ENCODE measurements at places on chromosomes 12 and 14.

GRCh38 chr12:40691913-40692764 is at the start of gene CNTN1:
Gene CNTN1 (plus strand): TSS chr12:40692439.
- DNase-seq, result peak; percentile 87

- no peak for DNase-seq
Observed at GRCh38 chr14:63988579-63988978, 135.8 kb downstream of the SYNE2 start.

DNA sequence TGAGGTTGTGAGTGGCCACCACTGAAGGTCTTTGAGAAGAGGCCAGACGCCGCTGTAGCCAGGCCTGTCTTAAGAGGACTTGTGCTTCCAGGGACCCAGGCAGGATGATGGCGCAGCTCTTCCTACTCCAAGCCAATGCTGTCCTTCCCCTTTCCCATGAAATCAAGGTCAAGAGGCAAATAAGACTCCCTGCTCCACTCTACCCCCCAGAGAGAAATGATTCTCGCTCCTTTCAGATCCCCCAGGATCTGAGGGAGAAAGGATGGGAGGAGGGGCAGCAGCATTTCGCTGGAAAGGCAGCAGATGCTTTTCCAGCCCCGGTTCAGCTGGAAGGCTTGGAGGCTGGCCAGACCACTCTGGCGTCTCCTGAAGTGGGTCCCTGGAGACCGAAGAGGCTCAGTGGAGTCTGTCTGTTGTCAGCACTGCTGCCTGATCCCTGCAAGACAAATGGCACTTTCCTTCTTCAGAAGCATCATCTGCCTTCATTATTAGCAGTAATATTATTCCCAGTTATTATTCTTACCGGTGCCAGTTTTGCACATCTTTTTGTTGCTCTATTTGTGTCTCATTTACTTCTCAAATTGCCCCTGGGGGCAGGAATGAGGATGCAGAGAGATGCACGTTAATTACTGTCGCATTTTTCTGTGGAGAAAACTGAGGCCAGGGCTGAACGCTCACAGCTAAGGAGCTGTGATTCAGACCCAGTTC is 51.4 kb downstream of the C14orf132 start:
- peak; percentile 95 for DNase-seq

GRCh38 chr14:105409364-105409763 is 10.3 kb upstream of the MTA1 start:
- no peak for DNase-seq

- no peak for DNase-seq
Observed at GRCh38 chr14:69819607-69820006, 22.6 kb upstream of the SLC10A1 start.

DNA sequence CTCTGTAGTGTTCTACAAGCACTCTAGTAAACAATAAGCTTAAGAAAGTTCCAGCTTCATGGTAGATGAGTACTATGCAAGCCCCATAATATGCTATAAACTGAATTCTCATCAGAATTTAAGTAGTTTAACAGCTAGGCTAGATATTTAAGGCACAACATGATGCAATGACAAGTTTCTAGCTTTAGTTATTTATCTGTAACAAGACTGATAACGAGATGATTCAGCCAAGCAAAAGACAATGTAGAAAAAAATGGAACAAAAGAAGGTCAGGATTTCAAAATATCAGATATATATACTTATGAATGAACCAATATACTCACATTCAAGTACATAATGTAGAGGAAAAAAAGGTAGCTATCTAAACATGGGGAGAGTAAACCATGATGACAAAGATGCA is 61.0 kb upstream of the RERGL start:
- no peak for DNase-seq

DNA sequence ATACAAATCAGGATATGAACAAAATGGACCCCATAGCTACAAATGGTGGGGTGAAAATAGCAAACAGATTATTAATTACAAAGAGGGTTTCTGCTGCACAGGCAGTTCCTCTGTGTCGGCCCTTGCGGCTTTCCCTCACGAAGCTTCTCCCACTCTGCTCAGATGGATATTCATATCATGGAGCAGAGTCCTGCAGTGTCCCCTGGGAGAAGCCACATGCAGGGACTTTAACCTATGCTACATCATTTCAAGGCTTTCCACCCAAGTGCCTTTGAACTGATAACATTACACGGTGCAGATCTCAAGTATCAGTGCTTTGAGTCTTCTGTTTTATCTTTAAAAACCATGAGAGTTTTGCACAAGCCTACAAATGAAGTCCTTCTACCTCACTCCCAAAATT is 229.1 kb downstream of the PPM1H start:
- no peak for DNase-seq

GRCh38 chr12:51693569-51693968 is 102.5 kb downstream of the SCN8A start:
- DNase-seq, result no peak

DNA sequence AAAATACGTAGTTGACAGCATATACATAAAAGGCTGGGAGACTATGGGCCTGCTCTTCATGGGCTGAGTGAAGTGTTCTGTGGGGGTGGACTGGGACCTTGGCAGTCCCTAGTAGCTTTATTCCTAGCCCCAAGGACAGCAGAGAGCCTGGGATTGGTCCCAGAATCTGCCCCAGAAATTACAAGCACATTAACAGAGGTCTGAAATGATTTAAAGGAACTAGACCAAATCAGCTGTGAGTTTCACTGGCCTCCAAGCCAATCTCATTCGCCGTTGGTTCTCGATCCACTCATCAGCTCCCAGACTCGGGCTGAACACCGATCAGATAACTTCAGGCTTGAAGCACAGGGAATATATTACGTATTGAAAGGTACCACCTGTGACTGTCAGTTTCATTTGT is 77.0 kb upstream of the PSMC1 start:
- no peak for DNase-seq
